ENCODE measurements at places on chromosomes 4 and X.

DNA sequence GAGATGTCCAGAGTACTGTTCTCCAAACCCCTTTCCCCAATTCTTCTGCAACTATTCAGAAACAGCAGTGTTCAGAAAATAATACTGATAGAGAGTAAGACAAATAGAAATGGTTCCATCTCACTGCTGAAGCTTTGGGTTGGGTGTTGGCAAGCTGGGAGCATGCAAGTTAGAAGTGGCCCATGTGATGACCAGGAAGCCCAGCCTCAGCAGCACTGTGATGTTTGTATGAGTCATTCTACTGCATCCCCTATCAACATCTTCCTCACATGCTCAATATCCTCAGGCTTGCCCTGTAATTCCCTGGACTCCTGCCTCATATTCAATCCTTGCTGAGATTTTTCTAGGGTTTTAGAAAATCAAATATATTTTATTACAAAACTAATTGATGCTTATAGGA, 96.5 kb downstream of the CHRDL1 start:
- no peak for DNase-seq

DNA sequence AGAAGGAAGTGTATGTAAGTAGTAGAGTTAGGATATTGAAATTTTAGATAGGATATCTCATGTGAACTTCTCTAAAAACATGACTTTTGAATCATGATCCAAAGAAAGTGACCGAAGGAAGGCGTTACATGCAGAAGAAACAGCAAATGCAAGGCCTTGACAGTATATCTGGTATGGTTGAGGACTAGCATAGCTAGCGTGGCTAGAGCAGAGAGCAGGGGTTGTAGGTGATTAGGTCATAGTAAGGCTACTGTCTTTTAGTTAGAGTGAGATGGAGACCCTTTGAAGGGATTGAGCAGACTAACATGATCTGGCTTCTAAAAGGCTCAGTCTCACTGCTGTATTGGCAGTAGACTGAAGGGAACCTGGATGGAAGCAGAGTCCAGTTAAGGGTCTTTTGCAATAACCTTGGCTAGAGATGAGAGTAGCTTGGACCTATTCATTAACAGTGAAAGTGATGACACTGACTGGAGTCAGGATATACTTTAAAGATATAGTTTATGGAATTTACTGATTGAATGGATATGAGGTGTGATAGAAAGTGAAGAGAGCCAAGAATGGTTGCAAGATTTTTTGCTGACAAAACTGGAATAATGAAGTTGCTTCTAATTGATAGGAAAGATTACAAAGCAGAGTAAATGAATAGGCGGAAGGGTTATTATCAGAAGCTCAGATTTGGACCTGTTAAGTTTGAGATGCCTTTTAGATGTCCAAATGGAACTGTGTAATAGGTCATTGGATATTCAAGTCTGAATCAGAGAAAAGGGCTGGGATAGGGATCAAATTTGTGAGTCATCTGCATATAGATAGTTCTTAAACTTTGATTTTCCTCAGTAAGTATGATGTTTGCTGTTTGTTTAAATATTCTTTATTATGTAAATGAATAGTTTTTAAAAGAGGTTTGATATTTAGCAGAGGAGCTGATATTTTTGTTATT, 59.8 kb downstream of the MRPL1 start:
- DNase-seq: peak; percentile 4

DNA sequence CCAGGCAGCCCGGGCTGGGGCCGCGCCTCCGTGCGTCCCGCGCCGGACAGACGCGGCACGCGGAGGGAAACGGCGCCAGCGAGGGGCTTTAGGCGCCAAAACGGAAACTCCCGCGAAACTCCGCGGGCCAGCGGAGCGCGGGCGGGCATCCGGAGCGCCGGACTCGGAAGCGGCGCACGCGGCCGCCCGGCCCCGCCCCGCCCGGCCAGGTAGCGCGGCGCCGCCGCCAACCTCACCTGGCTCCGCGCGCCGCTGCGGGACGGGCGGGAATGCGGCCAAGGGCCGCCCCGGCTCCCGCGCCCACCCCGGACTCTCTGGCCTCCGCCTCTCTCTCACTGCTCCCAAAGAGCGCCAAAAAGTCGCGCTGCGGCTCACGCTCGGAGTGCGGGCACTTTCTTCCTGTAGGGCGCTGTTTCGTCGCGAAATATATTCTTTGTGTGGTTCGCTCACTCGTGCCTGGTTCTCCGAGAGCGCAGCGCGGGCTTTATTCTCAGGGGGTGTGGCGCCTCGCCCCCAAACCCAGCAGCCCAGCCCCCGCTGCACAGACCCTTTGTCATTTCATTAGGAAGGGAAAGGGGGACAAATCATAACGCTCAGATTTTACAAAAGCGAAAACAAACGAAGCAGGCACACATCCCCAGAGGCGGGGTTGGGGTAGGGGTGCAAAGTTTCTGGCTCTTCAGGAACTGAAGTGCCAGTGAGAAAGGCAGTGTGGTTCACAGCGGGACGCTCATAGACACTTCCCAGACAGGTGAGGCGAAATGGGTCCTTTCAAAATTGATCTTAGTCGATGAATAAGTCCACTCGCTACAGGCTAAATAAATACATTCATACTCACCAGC, 961 bp upstream of the MBNL3 start:
- DNase-seq: no peak

- no peak for DNase-seq
Measured at GRCh38 chr4:46975812-46976553, 17.4 kb downstream of the GABRA4 start.

DNA sequence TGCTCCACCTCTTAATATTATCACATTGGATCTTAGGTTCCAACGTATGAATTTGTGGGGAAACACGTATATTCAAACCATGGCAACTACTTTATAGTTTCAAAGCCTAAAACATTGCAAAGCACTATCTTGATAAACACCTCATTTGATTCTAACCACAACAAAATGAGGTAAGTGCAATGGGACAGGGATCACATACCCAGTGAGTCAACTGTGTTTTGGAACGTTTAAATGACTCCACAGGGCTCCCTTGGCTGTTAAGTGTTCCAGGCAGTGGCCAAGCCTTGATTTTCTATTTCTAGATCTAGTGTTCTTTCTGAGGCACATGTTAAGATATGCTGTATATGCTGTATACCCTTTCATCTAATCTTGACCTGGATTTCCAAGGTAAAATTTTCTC, 54.5 kb upstream of the C1QTNF7 start:
- DNase-seq: no peak

DNA sequence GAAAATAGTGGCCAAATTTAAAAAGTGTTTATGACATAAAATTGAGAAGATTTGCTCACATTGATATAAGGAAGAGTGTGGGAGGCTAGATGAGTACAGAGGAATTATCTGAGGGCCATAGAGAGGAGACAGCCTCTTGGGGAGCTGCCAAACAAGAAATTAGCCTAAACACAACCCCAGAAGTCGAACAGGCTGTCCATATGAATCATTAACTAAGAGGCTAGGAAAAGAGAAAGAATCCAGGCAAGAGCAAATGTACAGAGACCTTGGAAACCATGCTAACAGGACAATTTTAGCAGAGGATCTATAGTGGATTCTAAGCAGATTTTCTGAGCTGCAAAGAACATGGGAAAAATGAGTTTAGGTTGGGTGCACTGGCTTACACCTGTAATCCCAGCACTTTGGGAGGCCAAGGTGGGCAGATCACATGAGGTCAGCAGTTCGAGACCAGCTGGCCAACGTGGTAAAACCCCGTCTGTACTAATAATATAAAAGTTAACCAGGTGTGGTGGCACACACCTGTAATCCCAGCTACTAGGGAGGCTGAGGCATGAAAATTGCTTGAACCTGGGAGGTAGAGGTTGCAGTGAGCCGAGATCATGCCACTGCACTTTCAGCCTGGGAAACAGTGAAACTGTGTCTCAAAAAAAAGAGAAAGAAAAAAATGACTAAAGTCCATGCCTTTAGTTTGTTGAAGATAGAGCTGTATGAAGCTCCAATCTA, 76.1 kb downstream of the NWD2 start:
- no peak for DNase-seq

DNA sequence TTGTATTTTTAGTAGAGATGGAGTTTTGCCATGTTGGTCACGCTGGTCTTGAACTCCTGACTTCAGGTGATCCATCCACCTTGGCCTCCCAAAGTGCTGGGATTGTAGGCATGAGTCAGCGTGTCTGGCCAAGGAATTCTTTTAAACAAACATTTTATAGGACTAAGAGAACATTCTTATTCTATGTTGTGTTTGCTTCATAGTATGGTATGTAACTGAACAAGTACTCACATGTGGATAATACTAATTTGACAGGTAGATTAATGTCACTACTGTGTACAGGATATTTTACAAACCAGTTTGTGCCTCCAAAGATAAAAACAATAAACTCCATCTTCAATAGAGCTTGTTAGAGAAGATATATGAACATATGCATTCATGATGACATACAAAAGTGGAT, 1353.4 kb downstream of the PCDH7 start:
- DNase-seq: no peak

DNA sequence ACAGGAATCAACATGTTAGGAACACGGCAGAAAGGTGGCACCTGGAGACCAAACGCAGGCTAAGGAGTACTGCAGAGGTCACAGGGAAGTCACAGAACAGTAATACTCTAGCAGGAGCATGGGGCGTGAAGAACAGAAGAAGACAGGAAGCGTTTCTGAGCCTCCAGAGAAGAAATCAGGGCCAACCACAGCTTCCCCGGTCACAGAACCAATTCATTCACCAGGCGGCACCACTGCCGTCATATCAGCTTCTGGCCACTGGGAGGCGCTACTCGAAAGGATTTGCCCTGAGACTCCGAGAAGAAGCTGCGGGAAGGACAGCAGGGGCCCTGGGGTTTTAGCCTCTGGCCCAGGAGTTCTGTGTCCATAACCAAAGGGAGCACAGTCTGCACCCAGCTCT, 78.0 kb upstream of the DRD5 start:
- no peak for DNase-seq

GRCh38 chrX:72309297-72310071, 3.8 kb upstream of the CITED1 start:
- no peak for DNase-seq

DNA sequence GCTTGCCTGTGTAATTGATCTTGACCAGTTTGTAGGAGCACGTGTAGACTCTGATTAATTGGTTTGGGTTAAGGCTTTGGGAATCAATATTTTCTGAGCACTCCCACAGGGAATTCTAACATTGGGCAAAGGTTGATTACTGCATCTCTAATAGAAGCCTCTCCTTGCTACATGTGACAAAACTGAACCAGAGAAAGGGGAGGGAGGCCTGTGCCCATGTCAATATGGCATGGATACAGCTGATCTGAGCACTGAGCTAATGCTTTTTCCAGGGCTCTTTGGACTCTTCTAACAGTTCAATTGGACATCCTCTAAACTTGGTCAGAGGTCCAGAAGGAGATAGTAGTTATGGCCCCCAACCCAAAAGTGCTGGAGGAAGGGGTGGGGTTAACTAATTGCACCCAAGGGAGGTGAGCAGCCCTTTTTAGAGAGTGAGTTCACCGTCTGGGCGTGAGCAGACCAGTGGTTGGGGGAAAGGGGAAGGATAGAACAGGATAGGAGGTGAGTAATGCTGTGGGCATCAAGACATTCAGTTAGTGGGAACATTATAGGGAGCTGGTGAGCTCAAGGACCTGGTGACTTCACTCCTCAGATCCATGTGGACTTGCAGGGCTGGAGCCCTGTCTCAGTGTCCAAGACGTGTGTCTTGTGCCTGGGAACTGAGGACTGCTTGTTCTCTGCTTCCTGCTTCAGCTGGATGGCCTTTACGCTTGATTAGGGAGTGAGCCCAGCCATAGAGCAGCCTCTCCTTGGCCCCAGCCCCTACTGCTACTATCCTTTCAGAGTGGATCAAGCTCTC, 22.8 kb downstream of the MSN start:
- DNase-seq: no peak

- DNase-seq: peak; percentile 84
Measured at GRCh38 chr4:48375651-48376304, 34.4 kb downstream of the SLAIN2 start.

GRCh38 chr4:39166177-39166576, 16.2 kb upstream of the WDR19 start:
- no peak for DNase-seq

- DNase-seq: no peak
Measured at GRCh38 chr4:107037199-107037584, 1.1 kb upstream of the DKK2 start.

DNA sequence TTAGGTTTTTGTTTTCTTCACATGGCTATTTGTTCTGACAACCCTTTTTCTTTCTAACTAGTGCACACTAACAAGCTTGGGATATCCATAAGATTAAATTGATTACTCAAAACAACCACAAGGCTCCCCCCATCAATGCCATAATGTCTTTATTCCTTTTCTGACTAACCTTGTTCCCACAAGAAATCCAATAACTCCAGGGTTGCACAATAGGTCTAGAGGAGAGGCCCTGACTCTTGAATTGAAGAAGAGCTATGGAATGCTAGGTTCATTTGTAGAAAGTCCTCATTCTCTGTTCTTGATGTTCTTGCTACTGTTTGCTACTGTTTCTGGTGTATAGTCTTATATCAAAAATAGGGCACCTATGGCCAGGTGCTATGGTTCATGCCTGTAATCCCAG, 71.0 kb downstream of the PRRG1 start:
- no peak for DNase-seq

All from fibroblast of skin of left quadriceps (primary cell).